ENCODE measurements at places on chromosomes 13 and 19. TPM values are rescaled to one million over a fixed set of nuclear protein-coding genes. Genes with fewer than 3 reads are reported as not detected.

The NLRP7 gene
- not detected for total RNA-seq

The LILRA2 gene
- 1.1 TPM for total RNA-seq

The IL12RB1 gene
- total RNA-seq: 1.1 TPM

The PRODH2 gene
- not detected for total RNA-seq

The IZUMO1 gene
- 1.1 TPM for total RNA-seq

The TEX29 gene
- total RNA-seq: not detected

The PDX1 gene
- total RNA-seq: not detected

The FCAR gene
- total RNA-seq: 0.67 TPM

The PRR19 gene
- total RNA-seq: not detected

The KCNC3 gene
- 19.1 TPM for total RNA-seq

The EBI3 gene
- total RNA-seq: 4.5 TPM

The FLT3 gene
- 0.68 TPM for total RNA-seq

The UBA52 gene
- 573 TPM for total RNA-seq
